ENCODE measurements at places on chromosomes 11 and 22. TPM values are rescaled to one million over a fixed set of nuclear protein-coding genes. Genes with fewer than 3 reads are reported as not detected.

The C11orf68 gene
- total RNA-seq = 34.1 TPM

The C11orf97 gene
- not detected for total RNA-seq

The OR52E1 gene
- total RNA-seq = not detected

The APOL5 gene
- total RNA-seq = not detected

The STIP1 gene
- total RNA-seq = 258 TPM

The CD248 gene
- total RNA-seq = not detected

The MFRP gene
- not detected for total RNA-seq

The ST14 gene
- total RNA-seq = not detected

The SNX19 gene
- 41.8 TPM for total RNA-seq

The OR51I1 gene
- total RNA-seq = not detected

The FIBP gene
- 71.7 TPM for total RNA-seq

DNA sequence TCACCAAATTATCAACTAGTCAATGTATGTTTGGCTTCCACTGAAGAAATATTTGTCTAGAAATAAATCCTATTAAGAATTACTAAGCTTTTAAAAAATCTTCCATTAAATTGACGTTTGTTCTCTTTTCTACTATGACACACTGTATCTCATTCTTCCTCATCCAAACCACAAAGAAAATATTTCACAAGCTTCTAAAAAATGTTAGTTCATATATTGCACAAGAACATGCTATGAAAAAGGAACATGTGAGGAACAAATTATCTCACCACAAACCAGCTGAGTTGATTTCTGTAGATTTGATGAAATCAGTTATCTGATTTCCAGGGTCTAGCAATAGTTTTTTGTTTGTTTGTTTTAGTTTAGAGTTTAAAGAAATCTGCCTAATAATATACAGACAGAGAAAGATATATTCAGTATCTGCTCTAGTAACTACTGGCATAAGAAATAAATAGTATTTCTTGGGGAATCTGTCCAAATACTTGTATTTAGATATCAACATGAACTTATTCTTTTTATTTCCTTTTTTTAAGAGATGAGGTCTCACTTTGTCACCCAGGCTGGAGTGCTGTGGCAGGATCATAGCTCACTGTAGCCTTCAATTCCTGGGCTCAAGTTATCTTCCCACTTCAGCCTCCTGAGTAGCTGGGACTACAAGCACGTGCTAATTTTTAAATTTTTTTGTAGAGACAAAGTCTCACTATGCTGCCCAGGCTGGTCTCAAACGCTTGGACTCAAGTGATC, 161.7 kb downstream of the ATG16L2 start:
- no peak for DNase-seq

GRCh38 chr11:118128721-118129470, 23.7 kb downstream of the SCN4B start:
- DNase-seq = no peak

GRCh38 chr11:78138291-78138690, 1.1 kb downstream of the ALG8 start:
- no peak for DNase-seq

DNA sequence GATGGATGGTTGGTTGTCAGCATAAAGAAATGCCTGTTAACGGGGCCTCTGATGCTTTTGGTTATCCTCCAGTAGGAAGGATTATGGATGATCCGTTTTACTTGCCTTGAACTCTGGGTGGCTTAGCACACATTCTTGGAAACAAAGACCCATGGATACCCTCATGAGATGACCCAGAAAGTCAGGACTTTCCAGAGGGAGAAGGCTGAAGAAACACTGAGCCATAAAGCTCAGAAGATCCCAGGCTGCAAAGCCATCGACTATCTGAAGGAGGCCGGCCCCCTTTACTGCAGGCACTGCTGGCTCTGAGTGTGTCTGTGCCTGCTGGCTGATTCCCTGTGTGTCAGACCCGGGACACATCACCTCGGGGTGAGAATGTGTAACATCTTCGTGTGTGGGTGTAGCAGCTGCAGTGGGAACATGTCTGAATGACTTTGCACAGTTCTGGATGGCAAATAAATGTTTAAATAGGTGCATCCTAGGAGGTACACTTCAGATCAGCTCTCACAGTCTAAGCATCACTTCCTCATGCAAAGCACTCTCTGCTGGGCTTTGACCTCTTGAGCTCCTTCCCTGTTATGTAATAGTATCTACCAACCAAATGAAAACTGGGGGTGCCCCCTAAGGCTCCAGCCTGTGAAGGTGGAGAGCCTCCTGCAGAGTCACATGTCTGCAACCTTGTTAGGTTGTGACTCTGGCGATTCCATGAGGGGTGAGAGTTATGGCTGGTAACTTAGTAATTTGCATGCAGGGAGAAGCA, 1084.9 kb downstream of the TBC1D22A start:
- no peak for DNase-seq

- no peak for DNase-seq
Observed at GRCh38 chr11:113263458-113264259, 50.7 kb upstream of the TTC12 start.

GRCh38 chr11:120807414-120808150, 216.3 kb upstream of the TBCEL start:
- no peak for DNase-seq

DNA sequence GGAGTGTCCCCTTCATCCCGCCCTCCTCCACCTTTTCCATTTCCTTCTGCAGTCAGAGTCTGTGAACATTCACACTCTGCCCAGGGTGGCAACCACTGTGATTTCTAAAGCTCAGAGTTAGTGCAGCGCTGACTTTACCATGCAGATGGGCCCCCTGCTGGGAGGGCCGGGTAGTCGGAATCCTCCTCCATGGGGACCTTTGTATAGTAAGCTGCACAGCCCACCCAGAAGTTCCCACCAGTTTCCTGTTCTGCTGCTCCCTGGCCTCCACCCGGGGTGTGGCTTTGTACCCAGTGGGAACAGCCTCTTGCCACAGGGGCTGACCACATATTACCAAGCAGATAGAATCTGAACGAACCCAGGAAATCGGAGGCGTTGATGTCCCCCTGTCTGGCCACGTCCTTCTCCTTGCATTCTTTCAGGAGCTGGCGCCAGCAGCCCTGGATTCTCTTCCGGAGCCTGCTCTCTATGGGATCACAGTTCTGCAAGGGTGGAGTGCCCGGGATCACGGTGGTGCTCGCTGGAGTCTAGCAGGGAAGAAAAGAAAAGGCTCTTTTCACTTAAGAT, 125.3 kb downstream of the MPPED1 start:
- DNase-seq = no peak

GRCh38 chr11:102669664-102670063, 35.9 kb downstream of the MMP27 start:
- DNase-seq = no peak

DNA sequence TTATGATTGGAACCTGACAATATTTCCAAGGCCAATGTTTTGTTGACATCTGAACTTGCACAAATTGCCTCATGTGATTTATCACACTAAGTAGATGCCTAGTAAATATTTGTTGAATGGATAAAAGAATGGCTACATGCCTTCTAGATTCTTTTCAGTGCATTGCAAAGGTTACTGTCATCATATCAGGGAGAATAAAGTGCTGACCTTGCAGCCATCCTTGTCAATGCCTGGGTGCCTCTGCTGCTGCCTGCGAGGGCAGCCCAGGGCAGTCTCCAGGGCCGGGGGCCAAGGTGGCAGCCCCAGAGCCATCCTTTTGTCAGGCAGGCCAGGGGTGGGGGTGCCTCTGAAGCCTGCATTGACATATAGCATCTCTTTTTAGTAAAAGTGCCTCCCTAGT, 325.6 kb upstream of the MTNR1B start:
- no peak for DNase-seq

- DNase-seq = peak; percentile 12
Observed at GRCh38 chr11:78223320-78223954, 34.7 kb downstream of the USP35 start.

- DNase-seq = no peak
Observed at GRCh38 chr11:115761817-115762216, 257.6 kb upstream of the CADM1 start.

DNA sequence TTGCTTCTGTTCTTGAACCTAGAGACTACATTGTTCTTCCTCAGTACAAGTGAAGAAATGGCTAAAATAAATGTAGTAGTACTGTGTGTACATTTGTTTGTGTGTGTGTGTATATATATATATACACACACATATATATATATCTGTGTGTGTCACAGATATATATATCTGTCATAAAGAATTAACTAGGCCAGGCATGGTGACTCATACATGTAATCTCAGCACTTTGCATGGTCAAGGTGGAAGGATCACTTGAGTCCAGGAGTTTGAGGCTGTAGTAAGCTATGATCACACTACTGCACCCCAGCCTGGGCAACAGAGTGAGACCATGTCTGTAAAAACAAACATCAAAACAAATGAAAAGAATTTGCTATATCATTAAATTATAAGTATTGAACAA, 164.8 kb downstream of the DYNC2H1 start:
- DNase-seq = no peak

DNA sequence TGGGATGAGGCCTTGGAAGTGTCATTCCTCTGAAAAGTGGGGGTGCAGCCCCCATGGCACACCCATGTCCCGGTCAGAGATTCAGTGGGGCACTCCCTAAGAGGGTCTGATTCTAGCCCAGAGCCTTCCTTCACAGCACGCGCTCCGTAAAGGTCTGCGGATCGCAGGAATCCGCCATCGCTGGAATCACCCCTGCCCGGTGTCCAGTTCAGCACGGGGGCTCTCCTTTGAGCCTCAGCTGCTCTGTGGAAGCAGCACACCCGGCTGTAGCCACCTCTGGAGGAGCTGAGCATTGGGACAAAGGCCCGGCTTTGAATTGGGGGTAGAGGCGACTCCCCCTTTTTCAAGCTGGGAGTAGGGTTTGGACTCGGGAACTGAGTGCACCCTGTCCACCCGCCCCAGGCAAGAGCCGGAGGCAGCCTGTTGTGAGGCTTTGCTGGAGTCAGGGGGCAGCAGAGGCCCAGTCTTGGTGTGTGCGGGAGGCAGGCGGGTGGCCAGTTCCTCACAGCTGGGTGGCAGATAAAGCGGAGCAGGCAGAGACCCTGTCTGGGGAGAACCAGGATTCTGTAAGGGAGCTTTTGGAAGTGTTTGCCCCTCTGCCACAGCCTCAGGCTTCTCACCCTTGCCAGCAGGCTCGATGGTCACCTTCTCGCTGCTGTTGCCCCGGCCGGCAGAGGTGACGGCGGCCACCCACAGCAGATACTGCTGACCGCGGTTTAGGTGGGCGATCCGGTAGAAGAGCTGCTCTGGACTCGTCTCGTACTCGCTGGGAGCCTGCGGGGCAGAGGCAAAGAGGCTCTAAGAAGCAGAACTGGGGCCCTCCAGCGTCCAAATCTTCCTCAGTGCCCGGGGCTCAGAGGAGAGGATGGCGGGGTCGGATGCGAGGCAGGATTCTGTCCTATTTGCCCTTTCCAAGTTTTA, 115.9 kb downstream of the CEP164 start:
- DNase-seq = no peak

DNA sequence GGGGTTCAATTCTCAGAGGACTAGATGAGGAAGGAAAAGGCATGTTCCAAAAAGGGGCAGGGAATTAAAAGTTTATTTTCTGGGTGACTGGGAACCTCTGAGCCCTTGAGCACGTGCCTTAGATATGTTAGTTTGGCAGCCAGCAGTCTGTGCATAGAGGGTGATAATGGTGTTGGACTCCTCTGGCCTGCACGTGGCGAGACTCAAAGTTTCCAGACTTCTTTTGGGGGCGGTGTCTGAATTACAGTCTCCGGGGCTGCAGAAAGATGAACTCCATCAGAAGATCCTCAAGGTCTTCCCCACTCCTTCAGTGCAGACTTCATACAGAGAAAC, 861 bp upstream of the ZNRF3 start:
- no peak for DNase-seq

DNA sequence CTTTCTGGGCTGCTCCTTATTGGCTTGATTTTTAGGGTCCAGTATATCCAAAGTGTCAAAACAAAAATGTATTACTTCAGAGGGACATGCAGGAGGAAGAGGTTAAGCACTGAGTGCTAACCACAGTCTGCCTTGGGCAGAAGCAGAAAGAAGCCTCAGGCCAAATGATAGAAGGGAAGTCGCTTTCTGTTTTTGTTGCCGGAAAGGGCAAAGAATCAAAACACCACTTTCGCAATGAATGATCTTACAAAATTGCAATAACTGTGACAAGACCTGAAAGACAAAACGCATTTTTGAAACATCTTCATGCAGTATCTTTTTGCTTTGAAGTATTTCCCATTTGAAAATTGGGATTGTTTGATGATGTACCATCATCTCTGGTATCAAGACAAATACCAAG, 70.1 kb upstream of the PICALM start:
- peak; percentile 60 for DNase-seq

DNA sequence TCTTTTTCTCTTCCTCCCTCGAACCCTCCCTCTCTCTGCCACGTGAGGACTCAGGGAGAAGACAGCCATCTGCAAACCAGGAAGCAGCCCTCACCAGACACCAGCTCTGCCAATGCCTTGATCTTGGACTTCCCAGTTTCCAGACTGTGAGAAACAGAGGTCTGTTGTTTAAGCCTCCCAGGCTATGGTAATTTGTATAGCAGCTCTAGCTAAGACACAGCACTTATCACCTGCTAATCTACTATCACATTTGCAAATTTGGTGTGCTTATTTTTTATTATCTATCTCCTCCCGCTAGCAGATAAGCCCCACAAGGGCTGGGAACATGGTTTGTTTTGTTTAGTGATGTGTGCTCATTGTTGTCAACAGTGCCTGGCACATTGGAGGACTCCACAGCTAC, 124.8 kb upstream of the OPCML start:
- DNase-seq = no peak

- no peak for DNase-seq
Observed at GRCh38 chr11:119518746-119519730, 96.1 kb upstream of the THY1 start.

GRCh38 chr22:32802237-32802765, 796 bp downstream of the TIMP3 start:
- DNase-seq = no peak

DNA sequence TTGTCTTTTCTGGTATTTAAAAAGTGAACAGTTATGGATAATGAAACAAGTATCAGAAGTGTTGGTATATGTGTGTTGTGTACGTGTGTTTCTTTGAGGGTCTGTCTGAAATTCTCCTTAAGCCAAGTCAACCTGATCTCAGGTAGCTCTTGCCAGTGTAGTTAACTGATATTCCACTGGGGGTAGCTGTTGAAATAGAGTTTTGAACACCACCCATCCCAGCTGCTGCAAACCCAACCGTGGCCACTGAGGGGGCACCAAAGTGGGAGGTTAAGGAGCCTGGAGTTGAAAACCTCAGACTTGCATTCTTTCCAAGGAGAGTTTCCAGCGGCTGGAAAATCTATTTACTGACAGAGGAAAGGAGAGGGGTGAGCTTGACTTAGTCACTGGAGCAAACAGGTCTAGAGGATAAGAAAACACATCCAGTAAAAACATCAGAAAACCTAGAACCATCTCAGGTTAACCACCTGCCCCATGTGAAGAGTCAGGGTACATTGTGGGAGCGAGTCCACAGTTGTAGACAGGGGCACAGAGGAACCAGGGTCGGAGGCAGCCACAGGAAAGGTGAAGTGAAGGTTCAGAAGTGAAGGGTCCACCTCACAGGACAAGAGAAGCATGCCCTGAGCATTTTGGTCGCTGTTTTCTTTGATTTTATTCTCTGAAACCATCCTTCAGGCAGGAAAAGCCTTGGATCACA, 8.8 kb upstream of the CUL5 start:
- peak; percentile 22 for DNase-seq
